KG1 (cell line): ENCODE measurements at places on chromosomes 13 and 19.

DNA sequence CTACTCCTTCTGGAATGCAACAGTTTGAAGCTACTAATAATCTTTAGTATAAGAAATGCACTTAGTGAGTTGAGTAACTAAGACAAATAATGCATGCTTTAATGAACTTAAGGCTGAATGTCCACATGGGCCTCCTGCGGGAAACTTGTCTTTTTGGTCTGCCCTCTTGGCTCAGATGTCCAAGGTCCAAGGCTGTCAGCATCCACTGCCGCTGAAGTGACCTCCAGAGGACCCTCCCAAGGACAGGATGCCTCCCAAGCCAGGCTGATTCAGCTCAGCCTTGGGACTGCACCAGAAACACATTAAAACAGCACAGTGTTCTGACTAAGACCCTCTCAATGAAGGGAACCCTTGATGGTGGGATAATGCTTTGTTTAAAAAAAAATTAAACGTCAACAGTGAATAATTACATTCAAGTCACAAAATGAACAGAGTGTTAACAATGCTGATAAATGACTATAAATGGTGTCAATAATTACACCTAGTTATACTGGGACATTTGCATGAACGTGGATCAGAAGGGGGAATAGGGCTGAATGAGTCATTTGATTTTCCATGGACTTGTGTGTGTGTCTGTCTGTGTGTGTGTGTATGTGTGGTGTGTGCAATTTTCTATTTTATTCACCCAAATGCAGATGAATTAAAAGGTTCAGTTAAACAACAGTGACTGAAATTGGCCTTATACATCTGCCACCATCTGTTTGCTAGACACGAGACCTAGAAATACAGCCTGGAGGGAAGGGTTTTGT lies 150.5 kb downstream of the COL4A1 start:
- no peak for DNase-seq

DNA sequence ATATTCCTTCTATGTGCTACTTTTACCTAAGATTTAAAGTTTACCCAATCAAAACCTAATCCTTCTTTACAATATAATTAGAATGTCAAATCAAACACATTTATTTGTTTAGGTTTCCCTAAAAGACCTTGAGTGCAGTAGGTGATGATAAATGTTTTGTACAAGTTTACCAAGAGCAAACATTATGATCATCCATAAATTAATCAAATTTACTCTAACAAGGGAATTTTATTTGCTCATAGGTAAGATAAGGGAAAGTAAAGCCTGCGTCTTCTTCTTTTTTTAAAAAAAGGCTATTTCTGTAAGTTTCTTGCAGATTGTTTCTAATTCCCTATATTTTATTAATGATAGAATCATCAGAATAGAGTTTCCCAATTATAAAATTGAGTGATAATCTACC lies 48.0 kb upstream of the PCDH17 start:
- no peak for DNase-seq

GRCh38 chr19:58498316-58499020 lies 13.3 kb downstream of the SLC27A5 start:
- DNase-seq, result no peak

DNA sequence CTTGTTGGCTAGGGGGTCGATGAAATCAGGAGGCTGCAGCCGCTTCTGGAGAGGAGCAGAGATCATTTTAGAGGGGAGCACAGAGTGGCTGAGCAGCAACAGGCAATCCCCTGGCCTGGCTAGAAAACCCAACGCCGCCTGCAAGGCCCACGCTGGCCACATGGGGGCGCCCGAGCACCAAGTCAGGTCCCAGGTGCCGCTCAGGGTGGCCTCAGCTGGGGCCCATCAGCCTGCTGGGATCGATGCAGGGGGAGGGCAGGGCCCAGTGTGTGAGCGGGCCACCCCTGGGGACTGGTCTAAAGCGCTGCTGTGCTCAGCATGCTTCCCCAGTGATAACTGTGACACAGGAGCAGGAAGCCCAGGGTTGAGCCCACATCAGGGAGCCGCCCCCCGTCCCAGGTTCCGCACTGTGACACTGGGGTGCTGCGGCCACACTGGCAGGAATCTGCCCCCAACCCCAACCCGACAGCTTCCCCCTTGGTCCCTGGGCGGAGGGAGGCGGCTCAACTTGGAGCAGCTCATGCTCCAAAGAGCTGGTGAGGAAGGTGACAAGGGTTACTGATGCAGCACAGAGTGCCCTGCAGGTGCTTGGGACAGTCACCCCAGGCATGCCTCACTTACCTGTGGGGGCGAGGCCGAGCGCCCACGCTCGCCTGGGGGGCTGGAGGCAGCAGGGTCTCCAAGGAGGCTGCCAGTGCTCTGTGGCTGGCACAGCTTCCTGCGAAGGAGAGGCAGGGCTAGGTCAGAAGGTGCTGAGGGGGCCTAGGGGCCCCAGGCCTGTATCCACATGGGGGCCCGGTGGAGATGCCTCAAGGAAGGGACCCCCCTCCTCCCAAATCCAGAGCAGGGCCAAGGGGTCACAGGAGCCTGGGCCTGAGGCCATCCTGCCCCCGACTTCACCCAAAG lies 13.3 kb upstream of the ISYNA1 start:
- peak; percentile 32 for DNase-seq

DNA sequence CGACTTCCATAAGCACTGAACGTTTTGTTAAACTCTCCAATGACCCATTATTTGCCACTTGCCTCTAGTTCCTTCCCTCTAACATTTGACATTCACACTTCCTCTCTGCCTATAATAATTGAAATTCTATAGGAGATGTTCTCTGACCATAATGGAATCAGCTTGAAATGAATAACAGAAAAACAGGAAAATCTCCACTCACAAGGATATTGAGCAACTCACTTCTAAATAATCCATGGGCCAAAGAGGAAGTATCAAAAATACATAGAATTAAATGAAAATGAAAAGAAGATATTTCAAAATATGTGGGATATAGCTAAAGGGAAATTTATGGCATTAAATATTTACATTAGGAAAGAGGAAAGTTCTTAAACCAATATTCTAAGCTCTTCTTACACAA lies 3.4 kb upstream of the FCGBP start:
- DNase-seq, result no peak

DNA sequence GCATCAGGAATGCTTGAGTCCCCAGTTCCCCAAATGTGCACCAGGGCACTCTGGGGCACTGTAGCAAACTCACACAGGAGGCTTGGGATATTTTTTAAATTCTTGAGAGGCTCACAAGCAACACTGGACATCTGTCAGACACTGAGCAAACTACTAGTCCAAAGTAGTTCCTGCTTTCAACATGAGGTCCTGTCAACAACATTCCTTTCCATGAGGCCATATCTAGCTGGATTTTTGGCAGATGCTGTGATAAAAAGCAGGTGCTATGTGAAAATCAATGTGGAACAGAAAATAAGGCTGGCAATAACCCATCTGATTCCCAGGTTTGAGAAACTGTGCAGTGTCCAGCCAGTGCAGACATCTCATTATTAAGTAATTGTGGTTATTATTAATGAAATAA lies 50.5 kb downstream of the STARD13 start:
- DNase-seq, result no peak

DNA sequence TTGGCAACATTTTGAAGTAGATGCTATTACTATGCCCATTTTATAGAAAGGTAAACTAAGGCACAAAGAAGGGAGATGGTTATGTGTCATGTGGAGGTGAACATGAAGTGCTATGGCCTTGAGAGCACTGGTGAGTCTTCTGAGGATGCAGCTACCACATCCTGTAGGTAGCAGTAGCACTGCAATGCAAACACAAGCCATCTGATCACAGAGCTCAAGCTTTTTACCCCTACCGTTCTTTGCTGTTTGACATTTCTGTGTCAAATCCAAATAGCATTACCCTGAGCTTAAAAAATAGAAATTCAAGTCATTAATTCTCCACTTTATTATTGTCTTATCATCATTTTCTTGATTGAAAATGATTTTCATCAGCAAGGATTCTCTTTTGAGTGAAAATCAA lies 382.9 kb downstream of the KCTD12 start:
- DNase-seq, result no peak

DNA sequence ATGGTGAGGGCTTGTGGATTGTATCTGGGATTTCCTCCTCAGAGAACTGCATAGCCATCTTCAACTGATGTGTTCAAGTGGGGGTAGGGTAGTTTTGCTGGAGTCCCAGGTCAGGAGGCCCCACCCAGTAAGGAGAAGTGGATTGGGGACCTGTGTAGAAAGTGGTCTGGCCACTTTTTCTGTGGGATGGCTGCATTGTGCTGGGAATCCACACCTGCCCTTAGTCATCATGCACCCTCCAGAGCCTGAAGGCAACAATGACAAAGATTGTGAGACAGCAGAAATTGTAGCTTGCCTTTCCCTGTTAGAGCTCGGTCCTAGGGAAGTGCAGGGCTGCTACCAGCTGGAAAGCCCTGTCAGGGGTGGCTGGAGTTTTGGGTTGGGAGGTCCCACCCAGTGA lies 255.4 kb downstream of the NDFIP2 start:
- DNase-seq, result no peak

DNA sequence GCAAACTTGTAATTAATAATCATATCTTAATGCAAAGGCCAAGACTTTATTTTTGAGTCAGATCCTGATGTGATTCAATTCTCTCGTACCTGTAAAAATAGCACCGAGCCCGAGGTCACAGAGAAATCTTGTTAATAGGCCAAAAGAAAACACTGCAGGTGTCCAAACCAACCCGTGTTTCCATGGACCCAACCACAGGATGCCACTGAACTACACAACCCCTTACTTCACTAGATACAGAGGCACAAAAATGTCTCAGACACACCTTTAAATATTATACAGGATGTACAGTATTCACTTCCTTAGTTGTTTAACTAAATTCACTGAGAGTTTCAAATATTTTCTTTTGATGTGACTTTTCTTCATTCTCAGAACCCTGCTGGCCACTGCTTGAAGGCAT lies 530.9 kb downstream of the MYO16 start:
- DNase-seq, result no peak

GRCh38 chr19:2495651-2496316 lies 19.9 kb downstream of the GADD45B start:
- DNase-seq, result no peak

- DNase-seq, result no peak
Measured at GRCh38 chr19:7926021-7926726, at the start of gene CTXN1. CTXN1 (minus strand) TSS chr19:7926135; CDS start chr19:7925538, 597 bp downstream.

- no peak for DNase-seq
Measured at GRCh38 chr19:27860309-27860934, 1352.5 kb downstream of the UQCRFS1 start.

DNA sequence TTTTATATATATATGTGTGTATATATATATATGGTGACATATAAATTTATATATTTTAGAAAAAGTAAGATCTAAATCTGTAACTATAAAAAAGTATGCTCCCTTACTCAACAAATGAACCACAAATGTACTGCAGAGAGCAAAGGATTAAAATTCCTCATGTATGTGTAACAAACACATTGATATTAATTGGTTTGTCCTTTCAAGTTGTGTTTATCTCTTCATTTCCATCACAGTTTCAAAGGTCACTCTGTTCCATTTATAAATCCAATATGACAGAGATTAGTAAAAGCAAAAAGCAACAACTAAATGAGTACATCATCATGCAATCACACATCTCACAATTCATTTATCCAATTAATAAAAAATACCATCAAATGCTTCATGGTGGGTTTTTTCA lies 247.9 kb downstream of the DACH1 start:
- no peak for DNase-seq

- no peak for DNase-seq
Measured at GRCh38 chr13:26973295-26973694, 198.3 kb downstream of the USP12 start.

GRCh38 chr19:10271543-10272086 lies 695 bp downstream of the ICAM1 start:
- no peak for DNase-seq

- peak; percentile 61 for DNase-seq
Measured at GRCh38 chr13:46668302-46668720, 115.3 kb downstream of the LRCH1 start.

- peak; percentile 56 for DNase-seq
Measured at GRCh38 chr19:11204943-11205349, 7.6 kb upstream of the KANK2 start.

DNA sequence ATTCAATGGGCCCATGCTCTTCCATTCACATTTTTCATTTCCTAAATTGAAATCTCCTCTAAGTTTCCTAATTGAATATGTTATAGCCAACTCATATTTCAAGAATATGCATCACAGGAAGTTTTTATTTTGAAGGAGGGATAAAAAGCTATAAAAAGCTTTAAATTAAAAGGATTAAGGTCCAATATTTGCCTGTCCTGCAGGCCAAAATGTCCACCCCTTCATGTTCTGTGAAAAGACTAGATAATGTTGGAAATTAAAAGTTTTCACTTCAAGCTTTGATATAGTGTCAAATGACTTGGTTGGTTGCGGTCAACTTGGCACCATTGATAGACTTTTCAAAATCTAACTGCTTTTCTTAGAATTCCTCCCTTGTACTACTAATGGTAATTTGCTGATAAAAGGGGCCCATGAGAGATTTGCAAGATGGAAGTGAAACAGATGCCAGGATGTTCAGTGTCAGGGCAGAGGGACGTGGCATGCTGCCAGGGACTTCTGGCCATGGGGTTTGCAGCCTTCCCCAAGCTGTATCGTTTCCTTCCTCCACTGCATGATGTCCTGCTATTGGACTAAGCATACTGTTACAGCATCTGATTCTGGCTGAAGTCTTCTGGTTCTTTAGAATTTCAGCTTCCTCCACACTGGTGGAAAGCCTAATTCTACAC lies 547.3 kb upstream of the MIR17HG start:
- DNase-seq, result peak; percentile 70

DNA sequence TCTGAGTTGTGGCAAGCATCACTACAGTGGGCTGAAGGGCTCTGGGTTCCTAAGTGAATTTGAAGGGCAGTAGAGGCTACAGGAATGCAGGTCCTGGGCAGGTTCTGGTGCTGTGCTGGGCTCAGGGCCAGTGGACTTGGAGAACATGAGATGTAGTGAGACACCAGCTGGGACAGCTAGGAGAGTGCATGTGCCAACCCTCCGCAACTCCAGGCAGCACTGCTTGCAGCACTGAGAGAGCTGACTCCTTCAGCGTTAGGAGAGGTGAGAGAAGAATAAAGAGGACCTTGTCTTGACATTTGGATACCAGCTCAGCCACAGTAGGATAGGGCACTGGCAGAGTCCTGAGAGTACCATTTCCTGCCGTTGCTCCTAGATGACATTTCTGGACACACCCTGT lies 739.9 kb upstream of the PRR20A start:
- no peak for DNase-seq
